ENCODE measurements at places on chromosomes 2 and 18. TPM values are rescaled to one million over a fixed set of nuclear protein-coding genes. Genes with fewer than 3 reads are reported as not detected.

GRCh38 chr2:169446452-169446851, 32.8 kb upstream of the BBS5 start:
- DNase-seq = no peak

GRCh38 chr2:156841321-156841720, 405.1 kb downstream of the GPD2 start:
- no peak for DNase-seq

DNA sequence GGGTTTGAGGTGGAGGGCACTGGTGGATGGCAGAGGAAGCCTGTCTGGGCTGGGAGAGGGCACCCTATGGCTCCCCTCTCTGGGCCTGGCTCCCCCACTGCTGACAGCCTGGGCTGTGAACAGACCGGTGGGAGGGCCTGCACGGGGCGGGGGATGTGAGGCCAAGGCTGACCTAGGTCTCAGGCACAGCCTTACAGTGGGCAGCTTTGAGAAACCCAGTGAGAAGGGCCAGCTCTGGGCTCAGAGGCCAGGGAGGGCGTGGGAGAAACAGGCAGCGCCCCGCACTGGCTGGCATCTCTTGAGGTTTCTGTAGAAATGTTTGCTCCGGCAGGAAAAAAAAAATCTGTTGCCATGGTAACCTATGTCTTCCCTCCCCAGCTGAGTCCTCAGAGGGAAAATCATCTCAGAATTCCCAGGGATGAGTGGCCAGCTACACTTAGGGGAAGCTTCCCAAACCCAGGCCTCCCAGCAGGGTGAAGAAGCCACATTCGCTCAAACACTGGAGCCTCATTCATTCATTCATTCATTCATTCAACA, 71.7 kb upstream of the TAF1B start:
- DNase-seq = peak; percentile 77

- DNase-seq = no peak
Measured at GRCh38 chr2:60836491-60836890, 44.9 kb upstream of the REL start.

SPP2 gene
- not detected for total RNA-seq

DNA sequence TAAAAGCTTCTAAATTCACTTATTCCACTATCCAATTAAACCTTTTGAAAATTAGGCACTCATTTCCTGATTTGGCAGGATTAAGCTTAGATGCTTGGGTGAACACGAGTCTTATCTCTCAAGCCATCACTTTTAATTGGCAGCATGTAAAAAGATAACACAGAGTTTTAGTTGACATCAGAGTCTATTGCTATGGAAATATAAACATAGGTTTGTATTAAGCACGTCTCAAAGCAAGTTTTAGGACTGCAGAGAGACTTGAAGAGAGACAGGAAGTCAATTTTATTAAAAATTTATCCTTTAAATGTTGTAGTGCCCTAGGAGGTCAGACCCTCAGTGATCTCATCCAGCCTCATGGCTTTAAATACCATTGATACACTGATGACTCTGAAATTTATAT, 5.6 kb downstream of the RBKS start:
- no peak for DNase-seq

- peak; percentile 44 for DNase-seq
Measured at GRCh38 chr2:206275312-206276055, 1.0 kb downstream of the ZDBF2 start.

DNA sequence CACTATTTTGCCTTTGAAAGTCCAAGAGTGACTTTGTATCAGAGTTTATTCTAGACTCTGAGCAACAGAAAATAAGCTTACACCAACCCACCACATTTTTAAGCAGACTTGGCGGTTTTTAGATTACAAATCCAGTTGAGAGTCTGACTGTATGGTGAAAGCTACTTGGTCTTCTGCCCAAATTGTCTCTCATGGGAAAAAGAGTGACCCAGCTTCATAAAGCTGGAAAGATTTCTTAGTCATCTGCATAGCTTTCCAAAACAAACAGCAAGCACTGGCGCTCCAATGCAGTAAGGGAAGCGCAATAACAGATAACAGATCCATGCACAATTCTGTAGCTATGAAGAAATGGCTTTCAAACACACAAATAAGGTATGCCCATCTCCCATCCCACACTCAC, 7.1 kb downstream of the DSG1 start:
- DNase-seq = no peak

GRCh38 chr2:234240917-234241316, 190.4 kb downstream of the SPP2 start:
- no peak for DNase-seq

C2orf66 gene
- not detected for total RNA-seq
